ENCODE measurements at places on chromosomes 6 and 20.

DNA sequence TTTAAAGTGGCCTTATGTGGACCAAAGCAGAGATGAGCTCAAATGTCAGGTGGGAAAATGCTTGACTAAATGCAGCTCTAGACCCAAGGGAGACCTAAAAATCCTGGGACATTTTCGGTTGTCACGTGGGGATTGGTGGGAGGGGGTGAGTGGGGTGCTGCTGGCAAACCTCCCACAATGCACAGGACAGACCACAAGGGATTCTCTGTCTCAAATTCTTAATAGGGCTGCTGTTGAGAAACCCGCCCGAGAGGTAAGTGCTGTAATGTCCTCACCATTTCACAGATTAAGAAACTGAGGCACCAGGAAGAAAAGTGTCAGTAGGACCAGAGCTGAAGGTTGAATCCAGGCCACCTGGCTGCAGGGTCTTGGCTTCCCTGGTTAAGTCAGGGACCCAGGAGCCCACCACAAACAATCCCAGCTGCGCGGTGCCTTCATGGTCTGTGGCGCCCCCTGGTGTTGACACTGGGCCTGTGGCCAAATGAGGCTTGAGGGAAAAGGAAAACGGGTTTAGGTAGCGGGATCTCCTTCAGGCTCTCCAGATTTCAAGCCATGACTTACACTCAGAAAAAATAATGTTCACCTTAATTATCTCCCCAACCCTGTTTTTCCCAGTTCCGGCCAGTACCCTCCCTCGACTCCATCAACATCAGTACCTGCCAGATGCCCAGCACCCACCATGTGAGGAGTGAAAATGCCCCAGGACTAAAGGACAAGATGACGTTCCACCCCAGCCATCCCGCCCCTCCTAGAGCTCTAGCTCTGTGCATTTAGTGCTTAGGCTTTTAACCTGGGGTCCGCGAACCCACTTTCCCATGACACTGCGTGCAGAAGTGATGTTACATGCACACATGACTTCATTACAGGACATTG lies 7.2 kb downstream of the HLA-G start:
- DNase-seq = peak; percentile 67

GRCh38 chr6:7726416-7727085 lies 652 bp downstream of the BMP6 start:
- DNase-seq = peak; percentile 8

GRCh38 chr6:139547804-139548203 lies 173.4 kb upstream of the CITED2 start:
- no peak for DNase-seq

- DNase-seq = no peak
These were observed 81.7 kb downstream of the DNAH8 start for GRCh38 chr6:38796850-38797249.

- no peak for DNase-seq
These were observed 27.0 kb upstream of the CCN5 start for GRCh38 chr20:44688053-44688625.

- DNase-seq = no peak
These were observed 278.6 kb downstream of the TBC1D7 start for GRCh38 chr6:13049666-13050254.

- no peak for DNase-seq
These were observed 4.6 kb upstream of the RFPL4B start for GRCh38 chr6:112342511-112342910.

DNA sequence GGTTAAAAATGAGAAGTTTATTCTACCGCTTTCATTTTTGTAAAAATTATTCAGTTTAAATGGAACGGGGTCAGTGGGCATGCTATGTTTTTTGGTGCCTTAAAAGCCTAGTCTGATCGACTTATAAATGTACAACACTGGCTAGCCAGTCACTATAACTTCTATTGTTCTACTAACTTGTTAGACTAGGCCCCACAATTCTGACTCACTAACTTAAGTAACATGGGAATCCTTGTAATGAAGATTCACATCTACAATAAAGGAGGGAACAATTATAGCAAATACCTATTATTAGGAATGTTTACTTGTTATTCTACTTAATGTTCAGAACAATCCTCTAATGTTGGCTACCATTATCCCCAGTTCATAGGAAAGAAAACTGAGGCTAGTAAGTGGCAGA lies 28.5 kb downstream of the REPS1 start:
- DNase-seq = no peak

GRCh38 chr6:99912657-99913056 lies 81.4 kb downstream of the MCHR2 start:
- DNase-seq = no peak

DNA sequence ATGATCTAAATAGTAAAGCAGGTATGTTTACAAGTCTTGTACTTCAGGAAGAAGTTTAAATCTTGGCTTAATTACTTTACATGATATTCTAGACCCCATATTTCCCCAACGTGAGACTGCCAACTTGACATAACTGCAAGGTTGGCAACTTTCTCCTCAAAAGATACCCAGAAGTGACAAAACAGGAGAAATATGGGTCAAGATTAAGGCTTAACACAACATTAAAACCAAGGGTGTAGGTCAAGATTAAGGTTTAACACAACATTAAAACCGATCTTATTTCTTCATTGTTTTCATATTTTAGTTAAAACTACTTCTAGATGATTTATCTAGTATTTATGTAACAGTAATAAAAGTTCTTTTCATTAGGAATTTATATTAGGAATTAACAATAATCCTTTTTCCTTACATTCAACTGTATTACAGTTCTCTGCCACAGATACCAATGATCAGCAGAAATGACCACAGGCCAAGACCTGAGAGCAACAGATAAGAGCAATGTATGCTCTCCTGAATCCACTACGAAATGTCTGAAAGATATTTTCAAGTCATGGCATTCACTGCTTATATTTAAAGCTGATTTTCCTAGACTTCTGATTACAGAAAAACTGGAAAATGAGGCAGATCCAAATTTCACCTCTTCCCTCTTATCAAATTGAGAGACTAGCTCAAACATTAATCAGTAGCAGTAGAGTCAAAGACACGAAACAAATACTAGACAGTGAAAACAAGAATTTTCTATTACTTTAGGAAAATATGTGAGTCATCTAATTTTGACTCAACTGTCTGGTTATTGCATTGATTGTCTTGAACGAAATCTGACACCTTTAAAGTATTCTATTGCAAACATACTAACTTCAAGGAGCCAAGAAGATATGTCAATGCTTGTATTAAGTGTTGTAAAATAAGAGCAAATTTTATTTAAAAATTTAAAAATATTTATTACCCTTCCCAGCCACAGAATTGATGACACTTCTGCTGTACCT lies 72.3 kb downstream of the RNGTT start:
- no peak for DNase-seq

GRCh38 chr6:113178349-113178748 lies 678.8 kb upstream of the MARCKS start:
- DNase-seq = no peak

- no peak for DNase-seq
These were observed 284.6 kb downstream of the CDC5L start for GRCh38 chr6:44672086-44672485.

GRCh38 chr20:64093013-64093503 lies 8.9 kb upstream of the LKAAEAR1 start:
- no peak for DNase-seq

DNA sequence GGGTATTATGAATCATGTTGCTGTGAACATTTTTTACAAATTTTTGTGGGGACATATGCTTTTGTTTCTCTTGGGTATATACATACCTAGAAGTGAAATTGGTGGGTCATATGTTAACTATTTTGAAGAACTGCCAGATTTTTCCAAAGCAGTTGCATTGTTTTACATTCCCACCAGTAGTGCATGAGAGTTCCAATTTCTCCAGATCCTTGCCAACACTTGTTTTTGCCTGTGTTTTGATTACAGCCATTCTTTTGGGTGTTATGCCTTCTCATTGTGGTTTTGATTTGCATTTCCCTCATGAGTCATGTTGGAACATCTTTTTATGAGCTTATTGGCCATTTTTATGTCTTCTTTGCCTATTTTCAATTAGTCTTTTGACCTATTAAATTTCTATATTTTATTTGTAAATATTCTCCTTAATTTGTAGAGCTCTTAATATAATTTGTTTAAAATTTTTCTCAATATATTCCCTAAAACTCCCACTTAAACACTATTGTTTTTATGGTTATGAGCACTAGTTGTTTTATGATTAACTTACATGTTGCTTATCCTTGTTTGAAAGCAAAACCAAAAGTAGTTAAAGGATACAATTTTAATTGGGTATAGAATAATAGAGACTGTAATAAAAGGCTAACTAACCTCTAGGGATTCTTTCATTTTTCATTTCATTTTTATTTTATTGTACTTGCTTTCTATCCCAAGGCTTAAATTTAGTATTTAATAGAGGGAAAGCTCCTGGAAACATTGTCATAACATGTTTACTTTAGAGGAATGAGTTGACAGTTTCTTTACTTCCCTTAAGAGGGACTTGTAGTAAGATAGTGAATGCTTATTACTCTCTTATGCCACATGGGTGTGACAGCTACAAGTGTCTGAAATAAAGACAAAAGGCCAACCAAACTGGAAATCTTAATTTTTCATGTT lies 5.5 kb downstream of the UBR2 start:
- DNase-seq = no peak

DNA sequence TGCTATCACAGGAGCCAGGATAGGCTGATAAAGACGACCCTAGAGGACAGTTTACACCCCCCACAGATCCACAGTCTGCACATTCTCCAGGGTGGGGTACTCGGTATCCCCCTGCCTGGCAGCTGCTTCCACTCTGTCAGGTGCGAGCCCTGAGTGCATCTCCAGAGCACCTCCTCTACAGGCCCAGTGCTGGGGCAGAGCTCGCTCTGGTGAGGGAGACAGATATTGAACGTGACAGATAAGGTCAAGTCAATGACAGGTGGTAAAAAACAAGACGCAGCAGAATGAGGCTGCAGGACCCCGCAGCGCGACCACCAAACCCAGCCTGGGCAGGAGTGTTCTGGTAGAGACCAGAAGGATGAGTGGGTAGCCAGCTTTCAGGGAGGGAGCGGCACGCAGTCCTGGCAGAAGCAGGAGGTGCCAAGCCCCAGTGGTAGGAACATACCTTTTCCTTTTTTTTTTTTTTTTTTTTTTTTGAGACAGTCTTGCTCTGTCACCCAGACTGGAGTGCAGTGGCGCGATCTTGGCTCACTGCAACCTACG lies 12.4 kb upstream of the MYL9 start:
- DNase-seq = no peak

GRCh38 chr6:139776041-139776440 lies 401.6 kb upstream of the CITED2 start:
- no peak for DNase-seq

Measured in activated CD4-positive, alpha-beta T cell treated with anti-CD3 and anti-CD28 coated beads, Interleukin-2, amount 50 U/mL, for 48 hours (primary cell).